ENCODE measurements at places on chromosomes 2 and 18.

- DNase-seq = no peak
Measured at GRCh38 chr2:163281717-163282116, 443.1 kb upstream of the KCNH7 start.

DNA sequence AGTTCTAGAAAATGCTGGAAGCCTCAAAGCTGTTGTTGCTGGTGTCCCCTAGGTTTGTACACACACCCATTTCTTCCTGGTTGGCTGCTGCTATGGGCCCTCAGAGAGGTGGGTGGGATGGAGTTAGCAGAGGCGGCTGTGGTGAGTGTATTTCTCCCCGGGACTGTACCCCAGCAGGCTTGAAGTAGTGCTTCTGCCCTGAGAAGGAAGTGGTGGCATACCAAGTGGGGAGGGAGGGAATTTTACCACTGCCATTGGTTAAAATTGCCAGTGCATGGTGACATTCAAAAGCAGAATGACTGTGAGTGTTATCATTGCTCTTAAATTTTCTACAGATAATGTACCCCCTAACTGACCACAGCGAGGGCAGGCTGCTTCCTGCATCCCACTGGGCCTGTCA lies 125.6 kb upstream of the CAPN13 start:
- DNase-seq = no peak

DNA sequence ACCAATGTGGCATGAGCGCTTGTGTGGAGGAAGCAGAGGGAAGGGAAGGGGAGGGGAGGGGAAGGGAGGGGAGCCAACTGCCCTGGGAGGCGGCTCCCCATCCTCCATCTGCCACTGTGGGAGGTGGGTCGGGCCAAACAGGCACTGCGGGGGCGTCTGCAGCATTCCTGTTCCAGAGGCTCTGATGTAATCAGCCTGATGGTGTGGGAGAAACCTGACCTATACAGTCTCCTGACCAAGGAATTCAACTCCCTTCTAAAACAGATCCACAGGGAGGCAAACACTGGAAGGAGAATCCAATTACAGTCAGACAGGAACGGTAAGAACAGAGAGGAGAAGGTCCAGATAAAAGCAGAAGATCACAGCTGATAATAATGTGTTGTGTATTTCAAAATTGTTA lies 88.8 kb downstream of the CD8B2 start:
- peak; percentile 70 for DNase-seq

- DNase-seq = no peak
Measured at GRCh38 chr2:209321076-209321475, 102.8 kb upstream of the MAP2 start.

DNA sequence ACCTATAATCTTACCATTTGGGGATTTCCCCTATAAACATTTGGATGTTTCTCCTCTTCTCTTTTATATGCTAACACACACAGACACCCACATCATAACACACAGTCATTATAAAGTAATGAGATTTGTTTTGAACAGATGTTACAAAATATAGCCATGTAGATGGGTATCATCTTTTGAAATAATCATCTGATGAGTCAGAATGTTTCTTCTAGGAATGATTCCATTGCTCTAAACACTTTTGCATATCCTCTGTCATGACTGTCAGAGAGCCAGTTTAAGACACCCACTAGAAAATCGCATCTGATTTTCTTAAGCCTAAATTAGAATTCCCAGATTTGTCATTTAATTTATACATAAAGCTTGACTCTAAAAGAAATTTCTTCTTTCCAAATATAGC lies 442.6 kb downstream of the CMPK2 start:
- DNase-seq = no peak

DNA sequence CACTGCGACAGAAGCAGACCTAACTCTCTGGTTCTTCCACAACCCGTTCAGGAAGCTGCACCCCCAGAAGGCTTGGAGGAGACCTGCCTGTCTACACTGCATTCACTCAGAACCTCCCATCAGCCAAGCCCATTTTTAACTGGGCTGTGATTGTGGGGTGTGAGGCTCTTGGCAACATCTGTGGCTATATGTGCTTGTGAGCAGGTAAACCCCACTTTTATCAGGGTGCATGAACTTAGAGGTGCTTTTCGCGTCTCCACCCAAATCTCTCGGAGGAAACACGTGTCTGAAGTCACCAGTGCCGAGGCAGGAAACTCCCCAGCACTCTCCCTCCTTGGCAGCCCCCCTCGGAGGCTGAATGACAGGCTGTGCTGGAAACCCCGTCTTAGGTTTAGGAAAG lies 158.2 kb upstream of the SALL3 start:
- no peak for DNase-seq

DNA sequence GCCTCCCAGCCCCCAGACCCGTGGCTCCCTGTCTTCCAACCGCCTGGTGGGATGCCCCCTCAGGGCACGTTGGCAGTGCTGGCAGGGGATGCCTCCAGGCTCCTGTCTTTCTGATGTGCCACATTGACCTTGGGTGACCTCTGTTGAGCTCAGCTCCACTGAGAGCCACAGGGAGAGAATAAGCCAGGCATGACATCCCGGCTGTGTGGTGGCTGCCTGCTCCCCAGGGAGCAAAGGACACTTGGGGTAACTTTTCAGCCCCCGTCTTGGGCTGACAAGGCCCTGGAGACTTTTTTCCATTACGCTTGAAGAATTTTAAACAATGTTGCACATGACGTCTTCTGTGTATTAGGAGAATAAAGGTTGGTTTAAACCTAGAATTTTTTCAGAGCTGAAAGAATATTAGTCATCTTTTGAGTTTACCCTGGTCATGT lies 246.0 kb downstream of the TSN start:
- no peak for DNase-seq

DNA sequence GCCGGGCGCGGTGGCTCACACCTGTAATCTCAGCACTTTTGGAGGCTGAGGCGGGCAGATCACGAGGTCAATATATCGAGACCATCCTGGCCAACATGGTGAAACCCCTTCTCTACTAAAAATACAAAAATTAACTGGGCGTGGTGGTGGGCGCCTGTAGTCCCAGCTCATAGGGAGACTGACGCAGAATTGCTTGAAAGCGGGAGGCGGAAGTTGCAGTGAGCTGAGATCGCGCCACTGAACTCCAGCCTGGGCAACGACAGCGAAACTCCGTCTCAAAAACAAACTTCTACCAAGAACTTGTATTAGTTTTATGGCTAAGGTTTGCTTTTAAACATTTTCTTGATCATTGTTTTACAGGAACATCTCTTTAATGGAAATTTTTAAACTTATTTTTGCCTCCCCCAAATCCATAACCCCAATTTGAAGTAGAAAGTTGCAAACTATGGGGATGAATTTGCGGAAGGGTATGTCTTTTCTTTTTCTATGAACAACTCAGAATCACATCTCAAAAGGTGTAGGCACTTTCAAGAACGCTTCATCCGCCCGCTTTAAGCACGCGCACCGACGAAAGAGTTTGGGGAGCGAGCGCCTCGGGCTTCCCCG lies 46.8 kb upstream of the PTMA start:
- no peak for DNase-seq

GRCh38 chr2:120770641-120771040 lies 35.0 kb downstream of the GLI2 start:
- DNase-seq = no peak

GRCh38 chr2:98936353-98937351 lies 627 bp upstream of the CRACDL start:
- no peak for DNase-seq

DNA sequence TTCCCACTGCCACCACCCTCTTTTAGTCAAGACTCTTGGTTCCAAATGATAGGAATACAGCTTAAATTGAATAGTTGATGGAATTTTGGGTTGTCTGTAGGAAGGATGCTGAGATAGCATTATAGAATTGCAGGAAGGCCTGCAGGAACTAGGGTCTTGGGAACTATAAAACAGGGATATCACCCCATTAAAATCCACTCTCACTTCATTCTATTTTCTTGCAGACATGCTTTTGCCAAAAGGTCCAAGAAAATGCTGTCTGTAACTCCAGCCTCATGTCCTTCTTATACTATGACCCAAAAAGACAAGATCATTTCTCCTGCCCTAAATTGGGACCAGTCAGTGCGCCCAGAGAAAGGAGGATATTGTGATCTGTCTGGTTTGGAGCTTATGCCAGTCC lies 89.1 kb downstream of the COMMD1 start:
- no peak for DNase-seq

DNA sequence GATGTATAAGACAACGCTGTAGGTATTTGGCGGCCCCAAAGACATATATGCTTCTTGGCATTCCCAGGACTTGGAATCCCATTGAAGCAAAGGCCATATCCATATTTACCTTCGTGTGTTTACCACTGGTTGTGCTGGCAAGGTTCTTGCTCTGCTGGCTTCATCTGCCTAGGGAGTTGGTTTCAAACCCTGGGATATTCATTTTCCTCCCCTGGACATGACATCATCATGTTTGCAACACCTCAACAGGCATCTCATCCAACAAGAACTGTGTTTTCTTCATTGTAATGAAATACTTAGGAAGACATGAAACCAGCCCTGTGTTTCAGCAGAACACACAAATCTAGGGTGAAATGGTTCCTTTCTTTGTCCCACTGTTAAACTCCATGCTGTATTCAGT lies 77.9 kb upstream of the PHLPP1 start:
- no peak for DNase-seq

- no peak for DNase-seq
Measured at GRCh38 chr2:32820088-32820487, 126.7 kb upstream of the LTBP1 start.

GRCh38 chr2:170847716-170848115 lies 31.0 kb downstream of the GAD1 start:
- no peak for DNase-seq

DNA sequence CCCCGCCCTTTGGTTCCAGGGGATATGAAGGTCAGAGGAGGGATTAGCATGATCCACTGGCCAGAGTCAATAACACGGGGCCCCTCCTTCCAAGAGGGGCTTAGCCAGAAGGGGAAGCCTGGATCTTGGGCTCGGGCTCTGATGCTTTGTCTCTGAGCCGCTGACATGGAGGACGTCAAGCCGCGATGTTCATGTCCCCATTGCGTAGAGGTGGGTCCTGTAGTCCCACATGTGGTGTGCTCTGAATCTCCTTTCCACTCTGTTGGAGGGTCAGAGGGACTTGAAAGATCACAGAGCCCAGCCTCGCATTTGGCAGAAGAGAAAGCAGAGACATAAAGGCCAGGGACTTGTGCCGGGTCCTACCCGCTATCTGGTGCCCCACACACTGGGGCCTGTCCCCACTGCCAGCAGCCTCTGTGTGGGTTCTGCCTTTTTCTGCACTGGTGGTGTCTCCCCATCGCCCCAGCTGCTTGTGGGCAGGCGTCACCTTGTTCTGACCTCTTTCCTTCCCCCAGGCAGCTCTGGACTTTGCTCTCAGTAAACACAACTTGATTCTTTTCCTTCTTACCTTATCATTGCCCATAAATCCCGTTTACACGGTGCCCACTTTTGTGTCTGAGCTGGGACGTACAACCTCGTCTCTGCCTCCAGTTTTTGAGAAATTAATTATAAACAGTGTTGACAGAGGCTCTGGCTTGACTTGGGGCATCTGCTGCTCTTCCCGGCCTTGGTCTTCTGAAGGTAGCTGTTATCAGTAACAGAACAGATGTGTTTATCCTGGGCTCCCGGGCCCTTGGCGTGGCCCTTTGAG lies 48.8 kb downstream of the SH3BP4 start:
- no peak for DNase-seq

DNA sequence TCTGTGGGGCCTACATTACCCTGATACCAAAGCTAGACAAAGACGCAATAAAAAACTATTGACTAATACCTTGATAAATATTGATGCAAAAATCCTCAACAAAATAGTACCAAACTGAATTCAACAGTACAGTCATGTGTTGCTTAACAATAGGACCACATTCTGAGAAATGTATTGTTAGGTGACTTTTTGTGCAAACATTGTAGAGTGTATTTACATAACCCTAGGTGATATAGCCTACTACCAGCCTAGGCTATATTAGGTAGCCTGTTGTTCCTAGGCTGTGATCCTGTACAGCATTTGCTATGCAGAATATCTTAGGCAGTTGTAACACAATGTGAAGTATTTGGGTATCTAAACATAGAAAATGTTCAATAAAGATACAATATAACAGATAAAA lies 36.7 kb downstream of the CCDC138 start:
- no peak for DNase-seq

- no peak for DNase-seq
Measured at GRCh38 chr2:169081551-169081950, 12.2 kb downstream of the DHRS9 start.

- DNase-seq = no peak
Measured at GRCh38 chr2:98502556-98503335, 58.1 kb downstream of the INPP4A start.

- DNase-seq = no peak
Measured at GRCh38 chr2:173175222-173175621, 99.6 kb downstream of the MAP3K20 start.
